Left cardiac atrium (tissue), 4 donors: ENCODE measurements at places on chromosomes 11 and 22. TPM values are rescaled to one million over a fixed set of nuclear protein-coding genes. Genes with fewer than 3 reads are reported as not detected.

DNA sequence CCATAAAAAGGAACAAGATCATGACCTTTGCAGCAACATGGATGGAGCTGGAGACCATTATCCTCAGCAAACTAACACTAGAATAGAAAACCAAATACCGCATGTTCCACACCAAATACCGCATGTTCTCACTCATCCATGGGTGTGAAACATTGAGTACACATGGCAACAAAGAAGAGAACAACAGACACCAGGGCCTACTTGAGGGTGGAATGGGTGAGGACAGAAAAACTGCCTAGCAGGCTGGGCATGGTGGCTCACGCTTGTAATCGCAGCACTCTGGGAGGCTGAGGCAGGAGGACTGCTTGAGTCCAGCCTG lies 12.3 kb downstream of the EHD1 start:
- DNase-seq, result no peak

DNA sequence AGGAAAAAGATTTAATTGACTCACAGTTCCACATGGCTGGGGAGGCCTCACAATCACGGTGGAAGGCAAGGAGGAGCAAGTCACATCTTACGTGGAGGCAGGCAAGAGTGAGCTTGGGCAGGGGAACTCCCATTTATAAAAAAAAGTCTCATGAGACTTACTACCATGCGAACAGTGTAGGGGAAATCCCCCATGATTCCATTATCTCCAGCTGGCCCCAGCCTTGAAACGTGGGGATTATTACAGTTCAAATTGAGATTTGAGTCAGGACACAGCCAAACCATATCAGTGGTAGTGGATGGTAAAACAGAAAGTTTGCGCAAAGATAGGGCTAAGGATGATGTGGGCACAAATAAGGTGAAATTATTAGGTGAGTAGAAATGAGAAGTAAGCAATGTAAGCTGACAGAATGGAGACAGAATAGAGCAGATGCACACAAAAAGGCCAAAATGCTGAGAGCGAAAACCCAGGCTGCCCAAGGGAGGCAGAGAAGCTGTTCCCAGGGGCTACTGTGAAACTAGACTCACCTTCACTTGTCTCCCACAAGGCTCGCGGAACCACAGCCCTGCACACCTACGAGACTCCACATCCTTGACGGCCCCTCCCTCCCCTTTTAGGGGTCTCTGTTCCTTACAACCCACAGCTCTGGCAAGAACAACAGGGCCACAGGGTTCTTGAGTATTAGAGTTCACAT lies 377.6 kb downstream of the CADM1 start:
- no peak for DNase-seq

PRG2 gene
- not detected for total RNA-seq

GRCh38 chr22:48699511-48699910 lies 1128.2 kb downstream of the BRD1 start:
- no peak for DNase-seq

- DNase-seq, result no peak
These were observed 71.9 kb downstream of the FBXO7 start for GRCh38 chr22:32546496-32546895.

IGLL5 gene
- 0.58 TPM for total RNA-seq

DDT gene
- total RNA-seq, result 122 TPM
